ENCODE measurements at places on chromosomes 7 and 10. TPM values are rescaled to one million over a fixed set of nuclear protein-coding genes. Genes with fewer than 3 reads are reported as not detected.

DNA sequence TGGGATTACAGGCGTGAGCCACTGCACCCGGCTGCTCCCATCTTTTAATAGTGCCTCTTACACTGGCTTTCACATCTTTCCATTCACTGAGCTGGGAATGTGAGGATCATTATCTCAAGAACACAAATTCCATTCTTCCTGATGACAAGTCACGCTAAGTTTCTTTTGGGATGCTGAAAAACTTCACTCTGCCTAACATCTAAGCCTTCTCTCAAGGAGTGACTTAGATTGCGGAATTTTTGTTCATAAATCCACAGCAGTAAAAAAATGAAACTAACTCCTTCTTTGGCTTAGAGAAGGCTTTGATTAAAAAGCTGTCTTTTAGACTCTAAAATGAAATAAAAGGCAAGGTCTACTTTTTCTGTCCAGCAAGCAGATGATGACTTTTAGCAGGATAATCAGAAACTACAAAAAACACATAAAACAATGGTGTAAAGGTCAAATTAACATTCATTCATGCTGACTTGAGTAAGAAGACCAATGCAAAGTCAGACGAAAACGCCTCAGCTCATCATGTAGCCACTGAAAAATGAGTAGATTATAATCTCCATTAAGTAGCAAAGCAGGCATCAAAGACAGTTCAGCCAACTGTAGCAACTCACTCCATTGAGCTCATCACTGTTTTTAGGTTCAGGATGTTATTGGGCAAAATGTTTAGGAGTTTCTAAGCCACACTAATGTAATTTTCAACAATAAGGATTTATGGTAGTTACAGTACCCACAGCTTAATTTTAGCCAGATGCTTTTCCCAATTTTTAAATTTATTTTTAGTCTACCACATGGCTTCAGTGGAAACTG lies 178.8 kb downstream of the ELMO1 start:
- no peak for DNase-seq

- no peak for DNase-seq
These were observed 66.5 kb upstream of the INPP5A start for GRCh38 chr10:132471125-132471451.

- DNase-seq = no peak
These were observed 210.4 kb upstream of the IMMP2L start for GRCh38 chr7:111772716-111773115.

DNA sequence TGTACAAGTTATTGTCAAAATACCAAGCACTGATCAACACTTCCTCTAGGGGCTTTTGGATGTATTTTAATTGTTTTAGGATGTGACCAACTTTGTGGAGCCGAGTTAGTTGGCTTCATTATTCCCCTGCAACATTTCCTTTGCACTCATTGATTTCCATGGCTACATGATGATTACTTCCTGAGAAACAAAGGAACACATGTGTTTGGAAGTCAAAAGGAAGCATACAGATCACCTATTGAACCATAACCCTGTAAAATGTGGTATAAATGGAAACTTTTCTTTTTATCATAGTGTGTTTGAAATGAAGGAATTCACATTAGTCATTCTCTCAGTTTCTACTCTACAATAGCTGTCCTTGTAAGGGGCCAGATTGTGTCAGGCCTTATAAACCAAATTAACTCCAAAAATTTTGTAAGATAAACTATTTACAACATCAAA lies 32.2 kb upstream of the EXOC6 start:
- DNase-seq = no peak

SYT15 gene
- 1.5 TPM for total RNA-seq

DNA sequence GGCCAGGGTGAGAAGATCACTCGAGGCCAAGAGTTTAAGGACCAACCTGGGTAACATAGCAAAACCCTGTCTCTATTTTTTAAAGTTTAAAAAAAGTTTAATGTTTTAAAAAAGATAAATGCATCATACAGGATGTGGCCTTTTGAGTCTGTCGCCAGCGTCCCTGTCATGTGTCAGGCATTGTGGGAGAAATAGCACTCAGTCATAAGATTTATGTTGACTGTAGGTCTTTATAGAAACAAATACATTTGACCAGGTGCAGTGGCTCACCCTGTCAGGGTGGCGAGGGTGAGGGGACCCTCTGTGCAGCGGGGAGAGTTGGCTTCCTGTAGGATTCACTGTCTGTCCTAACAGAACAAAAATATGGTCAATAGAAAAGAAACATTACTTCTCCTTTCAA lies 63.5 kb upstream of the SH2B2 start:
- no peak for DNase-seq

MYO3A gene
- total RNA-seq = 0.14 TPM

DNA sequence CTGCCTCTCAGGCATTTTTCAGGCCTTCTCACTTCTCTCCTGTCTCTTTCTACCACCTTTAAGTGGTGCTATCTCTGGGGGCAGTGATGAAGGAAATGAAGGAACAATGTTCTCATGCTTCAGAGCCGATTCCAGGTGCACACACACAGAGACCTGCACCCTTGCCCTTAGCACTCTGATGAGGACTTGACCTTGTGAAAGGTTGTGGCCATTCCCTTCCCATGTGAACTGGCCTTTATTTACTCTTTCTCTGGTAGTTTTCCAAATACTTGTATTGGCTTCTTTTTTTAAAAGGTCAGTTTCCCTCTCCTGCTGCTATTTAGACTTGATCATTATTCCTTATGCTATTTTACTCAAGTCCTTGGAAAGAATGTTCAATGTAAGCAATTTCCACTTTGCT lies 188.6 kb downstream of the MDFIC start:
- no peak for DNase-seq

DNA sequence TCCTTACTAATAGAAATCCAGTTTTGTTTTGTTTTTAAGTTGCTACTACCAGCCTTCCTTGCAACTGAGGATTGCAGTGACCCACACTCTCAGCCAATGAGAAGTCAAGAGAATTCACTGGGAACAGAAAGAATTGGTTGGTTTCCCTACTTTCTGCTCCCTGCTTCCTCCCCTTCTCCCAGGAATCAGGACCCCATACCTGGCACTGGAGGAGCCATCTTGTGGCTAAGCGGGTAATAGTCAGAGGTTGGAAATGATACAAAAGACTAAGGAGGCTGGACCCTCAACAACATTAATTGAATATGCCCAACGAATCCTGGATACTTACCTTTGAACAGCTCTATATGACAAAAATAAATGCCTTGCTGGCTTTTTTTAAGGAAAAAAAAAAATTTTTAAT lies 6.3 kb downstream of the TMEM176A start:
- DNase-seq = no peak

TFEC gene
- total RNA-seq = not detected

DNA sequence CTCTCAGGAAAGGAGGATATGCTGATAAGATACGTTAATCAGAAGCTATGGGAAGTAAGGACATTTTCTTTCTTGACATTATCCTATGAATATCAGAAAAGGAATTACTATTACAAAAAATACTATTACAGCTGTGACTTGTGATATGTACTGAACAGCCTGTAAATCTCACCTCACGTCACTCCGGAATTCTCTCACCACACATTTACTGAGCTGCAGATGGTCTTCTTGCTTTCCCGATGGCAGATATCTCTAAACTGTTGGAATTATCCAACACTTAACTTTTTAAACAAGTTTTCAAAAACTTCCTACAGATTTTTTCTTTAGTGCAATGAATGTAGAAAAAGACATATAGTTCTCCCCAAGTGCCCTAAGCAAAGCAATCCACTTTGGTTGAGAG lies 313.4 kb downstream of the GPR37 start:
- no peak for DNase-seq

CNPY1 gene
- total RNA-seq = not detected

- DNase-seq = no peak
These were observed 70.4 kb downstream of the RALA start for GRCh38 chr7:39693812-39694211.

ACHE gene
- total RNA-seq = 11.3 TPM

ADRA2A gene
- total RNA-seq = 5.4 TPM

DNA sequence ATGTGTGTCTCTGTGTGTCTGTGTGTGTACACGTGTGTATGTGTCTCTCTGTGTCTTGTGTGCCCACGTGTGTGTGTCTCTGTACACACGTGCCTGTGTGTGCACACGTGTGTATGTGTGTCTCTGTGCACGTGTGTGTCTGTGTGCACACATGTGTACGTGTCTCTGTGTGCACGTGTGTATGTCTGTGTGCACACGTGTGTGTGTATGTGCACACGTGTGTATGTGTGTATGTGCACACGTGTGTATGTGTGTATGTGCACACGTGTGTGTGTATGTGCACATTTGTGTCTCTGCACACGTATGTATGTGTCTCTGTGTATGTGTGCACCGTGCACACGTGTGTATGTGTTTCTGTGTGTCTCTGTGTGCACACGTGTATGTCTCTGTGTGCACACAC lies 248.7 kb upstream of the SHH start:
- no peak for DNase-seq

DNA sequence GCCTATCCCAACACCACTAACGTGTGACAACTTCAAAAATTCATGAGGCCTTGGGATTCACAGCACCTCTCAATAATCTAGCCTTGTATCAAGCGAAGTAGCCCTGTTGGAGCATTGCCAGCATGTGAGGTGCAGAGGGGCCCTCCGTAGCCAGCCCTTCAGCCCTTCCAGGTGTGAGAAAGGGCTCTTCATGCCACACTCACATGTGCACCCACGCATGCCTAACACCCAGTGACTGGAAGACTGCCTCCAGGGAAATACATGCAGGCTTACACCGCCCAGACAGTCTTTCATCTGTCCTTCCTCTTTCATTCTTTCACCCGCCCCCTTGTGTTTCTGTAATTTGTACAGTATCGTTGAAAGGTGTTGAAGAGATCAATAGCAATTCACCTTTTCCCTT lies 26.1 kb downstream of the LRRC4 start:
- DNase-seq = no peak

GRCh38 chr10:14184841-14185315 lies 145.8 kb downstream of the FRMD4A start:
- DNase-seq = no peak

OR6B1 gene
- total RNA-seq = not detected

GRCh38 chr7:112031689-112032088 lies 174.5 kb downstream of the DOCK4 start:
- DNase-seq = no peak

GRCh38 chr7:46909601-46910051 lies 672.3 kb downstream of the TNS3 start:
- DNase-seq = no peak

BET1 gene
- total RNA-seq = 21.4 TPM

FOXI2 gene
- total RNA-seq = not detected

- no peak for DNase-seq
These were observed 18.7 kb downstream of the HERPUD2 start for GRCh38 chr7:35676211-35676610.

C7orf57 gene
- total RNA-seq = 0.24 TPM

DNA sequence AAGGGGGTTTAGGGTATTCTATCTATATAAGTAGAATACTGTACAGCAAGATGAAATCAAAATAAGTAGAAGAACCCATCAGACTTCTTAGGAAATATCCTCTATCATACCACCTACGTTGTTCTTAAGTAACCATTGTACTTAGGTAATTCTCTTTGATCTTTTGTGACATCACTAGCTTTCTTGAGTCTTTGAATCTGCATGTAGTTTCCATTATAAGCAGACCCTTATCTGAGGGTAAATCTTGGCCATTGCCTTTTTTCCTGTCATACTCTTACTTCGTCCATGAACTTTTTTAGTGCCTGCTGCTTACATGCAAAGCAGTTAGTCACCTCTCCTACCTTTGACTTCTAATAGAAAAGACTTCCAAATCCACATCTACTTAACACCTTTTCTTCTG lies 49.0 kb downstream of the WAC start:
- no peak for DNase-seq

- no peak for DNase-seq
These were observed 227.5 kb upstream of the CHRM2 start for GRCh38 chr7:136640977-136641376.

All from Calu3 (cell line).